ENCODE measurements at places on chromosomes 3 and 15.

DNA sequence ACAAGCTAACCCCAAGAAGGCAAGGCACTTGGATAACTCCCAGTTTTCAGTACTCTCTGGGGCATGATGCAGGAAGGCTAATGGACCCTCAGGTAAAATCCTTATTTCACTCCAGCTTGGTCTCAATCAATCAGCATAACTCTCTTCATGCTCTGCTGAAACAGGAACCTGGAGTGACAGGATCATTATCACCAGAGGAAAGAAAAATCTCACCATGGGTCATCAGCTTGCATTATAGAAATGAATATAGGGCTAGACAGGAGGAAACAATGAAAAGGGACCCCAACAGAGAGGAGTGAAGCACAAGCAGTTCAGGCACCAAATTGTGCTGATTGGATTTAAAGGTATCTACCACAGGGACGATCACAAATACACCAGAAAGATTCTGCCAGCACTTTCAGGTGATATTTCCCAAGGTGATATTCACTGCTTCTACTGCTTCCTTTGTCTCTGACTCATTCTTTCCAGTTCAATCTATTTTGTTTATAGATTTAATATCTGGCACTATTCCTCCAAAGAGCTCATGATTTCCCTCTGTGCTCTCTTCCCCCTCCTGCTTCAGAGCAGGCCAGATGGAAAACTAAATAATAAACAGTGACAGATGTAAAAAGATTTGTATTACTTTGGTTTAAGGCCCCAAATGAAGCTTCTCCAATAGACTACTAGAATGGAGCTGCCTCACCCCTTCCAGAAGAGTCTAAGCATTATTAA lies 22.9 kb upstream of the THUMPD3 start:
- no peak for DNase-seq

DNA sequence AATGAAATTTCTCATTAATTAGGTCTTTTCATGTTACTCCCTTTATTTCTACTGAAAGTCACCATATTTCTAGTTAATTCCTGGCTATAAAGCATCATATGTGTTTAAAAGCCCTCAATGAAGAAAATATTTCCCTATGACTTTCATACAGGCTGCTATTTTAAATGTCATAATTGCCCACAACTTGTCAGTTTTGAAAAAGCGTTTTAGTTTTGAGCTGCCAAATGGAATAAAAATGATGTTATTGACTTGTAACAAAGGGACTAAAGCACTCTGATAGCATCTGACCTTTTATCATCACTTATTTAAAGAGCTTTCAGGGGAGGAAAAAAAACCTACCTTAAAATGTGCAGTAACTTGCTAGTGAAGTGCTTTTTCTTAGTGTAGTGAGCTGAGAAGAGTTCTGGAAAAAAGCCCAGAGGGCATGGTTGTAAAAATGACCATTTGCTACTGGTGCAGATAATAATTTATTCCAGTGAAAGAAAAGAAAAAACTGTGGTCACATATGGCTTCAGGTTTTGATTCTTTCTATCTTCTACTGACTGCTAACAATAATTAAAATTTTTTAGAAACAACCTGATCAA lies 877.2 kb downstream of the CADM2 start:
- DNase-seq: peak; percentile 5

DNA sequence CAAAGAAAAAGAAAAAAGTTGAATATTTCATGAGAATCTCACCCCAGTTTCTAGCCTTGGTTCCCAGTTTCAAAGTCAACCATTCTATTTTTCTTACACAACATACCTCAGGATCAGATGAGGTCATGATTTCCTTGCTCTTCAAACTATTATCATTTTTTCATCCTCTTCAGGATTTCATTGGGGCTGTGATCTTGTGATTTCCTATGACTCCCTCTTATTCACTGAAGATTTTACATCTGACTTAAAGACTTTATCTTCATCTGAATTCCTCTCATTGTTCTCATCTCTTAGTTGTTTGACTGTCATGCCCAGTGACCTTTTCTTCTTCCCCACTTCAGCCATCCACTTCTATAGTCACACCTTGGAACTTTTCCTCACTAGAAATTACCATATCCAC lies 3.1 kb upstream of the C3orf33 start:
- DNase-seq: no peak

- DNase-seq: no peak
These were observed 130.7 kb upstream of the GOLGA6L4 start for GRCh38 chr15:84104853-84105252.

GRCh38 chr3:129618186-129618820 lies 11.8 kb upstream of the PLXND1 start:
- no peak for DNase-seq

DNA sequence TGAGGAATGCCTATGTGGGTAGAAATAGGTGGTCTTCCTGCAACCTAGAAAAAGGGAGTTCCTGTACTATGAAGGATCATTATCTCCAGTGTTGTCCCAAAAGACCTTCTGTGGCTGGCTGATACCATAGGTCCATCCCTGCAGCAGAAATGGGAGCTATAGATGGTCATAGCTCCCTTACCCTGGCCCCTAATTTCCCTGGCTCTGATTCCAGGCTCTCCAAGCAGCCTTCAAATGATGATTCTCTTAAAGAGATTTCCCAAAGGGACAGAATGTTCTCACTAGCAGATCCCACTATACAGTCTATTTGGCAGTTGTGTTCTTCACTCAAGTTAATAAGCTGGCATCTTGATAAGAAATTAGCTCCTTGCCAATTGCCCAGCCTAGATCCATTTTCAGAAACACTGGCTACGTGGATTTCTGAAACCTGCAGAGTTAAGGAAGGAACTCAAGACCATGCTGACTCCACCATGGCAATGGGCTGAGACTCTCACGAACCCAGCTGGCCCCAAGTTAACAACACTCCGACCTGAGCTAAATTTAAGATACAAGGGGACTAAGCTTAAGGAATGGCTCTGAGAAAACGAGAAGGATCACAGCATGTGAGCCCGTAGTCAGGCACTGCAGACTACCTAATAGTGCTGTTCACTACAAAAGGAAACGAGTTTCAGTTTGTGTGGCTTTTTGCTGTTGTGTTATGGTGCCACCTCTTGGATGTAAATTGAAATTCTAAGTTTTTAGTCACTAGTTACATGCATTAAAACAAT lies 11.4 kb downstream of the C15orf40 start:
- peak; percentile 13 for DNase-seq

DNA sequence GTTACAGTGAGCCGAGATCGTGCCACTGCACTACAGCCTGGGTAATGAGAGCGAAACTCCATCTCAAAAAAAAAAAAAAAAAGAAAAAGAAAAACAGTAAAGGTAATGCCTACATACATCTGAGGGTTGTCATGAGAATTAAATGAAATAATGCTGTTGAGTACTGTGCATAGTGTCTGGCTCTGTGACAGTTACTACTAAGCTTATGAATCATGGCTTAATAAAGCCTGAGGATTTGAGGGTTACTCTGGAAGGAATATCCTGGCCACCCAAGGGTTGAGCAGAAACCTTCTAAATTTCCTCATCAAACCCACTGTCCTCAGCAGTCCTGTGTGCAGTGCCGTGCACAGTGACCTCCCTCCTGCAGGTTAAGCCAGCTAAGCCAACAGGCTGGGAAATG lies 26.8 kb upstream of the ELP6 start:
- DNase-seq: no peak

DNA sequence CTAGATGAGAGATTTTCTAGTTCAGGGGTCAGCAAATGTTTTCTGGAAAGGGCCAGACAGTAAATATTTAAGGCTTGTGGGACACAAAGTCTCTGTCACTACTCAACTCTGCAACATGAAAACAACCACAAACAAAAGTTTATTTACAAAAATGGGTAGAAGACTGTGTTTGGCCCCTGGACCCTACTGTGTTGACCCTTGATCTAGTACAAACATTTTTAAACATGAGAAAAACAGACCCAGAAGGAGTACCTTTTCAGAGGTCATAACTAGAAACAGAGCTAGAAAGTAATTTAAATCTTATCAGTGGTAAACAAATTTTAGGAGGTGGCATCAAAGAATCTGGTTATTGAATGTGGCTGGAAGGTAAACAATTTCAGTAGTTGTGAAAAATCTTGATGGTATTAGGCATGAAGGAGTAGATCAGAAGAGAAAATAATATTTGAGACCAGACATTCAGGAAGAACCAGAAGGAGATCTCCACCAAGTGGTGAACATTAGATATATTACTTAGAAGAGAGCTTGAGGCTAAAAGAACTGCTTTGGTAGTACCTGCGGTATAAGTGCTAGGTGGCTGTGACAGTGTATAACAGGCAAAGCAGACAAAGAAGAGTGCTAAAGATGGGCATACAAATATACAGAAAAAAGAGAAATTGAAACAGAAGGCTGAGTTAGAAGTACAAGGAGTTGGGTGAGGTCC lies 101.7 kb downstream of the NR1I2 start:
- DNase-seq: no peak

DNA sequence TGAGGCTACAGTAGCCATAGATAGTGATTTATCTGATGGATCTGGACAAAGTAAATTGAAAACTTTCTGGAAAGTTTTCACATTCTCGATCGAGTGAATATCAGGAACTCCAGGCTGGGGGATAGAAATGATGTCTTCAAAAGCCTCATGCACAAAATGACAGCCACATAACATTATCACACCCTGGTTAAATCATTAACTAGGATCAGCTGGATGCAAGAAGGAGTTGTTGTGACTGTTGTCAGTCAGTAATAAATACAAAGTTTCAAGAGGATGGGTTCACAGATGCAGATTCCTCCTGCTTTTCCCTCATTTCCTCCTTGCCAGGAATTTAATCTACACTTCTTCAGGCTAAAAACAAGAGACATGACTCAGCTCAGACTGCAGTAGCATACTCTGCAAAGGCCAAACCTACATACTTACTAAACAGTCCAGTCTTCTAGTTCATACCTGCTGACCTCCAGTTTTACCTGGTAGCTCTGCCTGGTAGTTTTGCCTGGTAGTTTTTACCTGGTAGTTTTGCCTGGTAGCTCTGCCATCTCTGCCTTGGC lies 40.9 kb downstream of the C2CD4A start:
- no peak for DNase-seq

- DNase-seq: no peak
These were observed 197.3 kb upstream of the HES1 start for GRCh38 chr3:193938613-193939012.

GRCh38 chr15:55282284-55282833 lies 7.3 kb downstream of the RAB27A start:
- DNase-seq: no peak

- no peak for DNase-seq
These were observed 195.8 kb downstream of the IGSF11 start for GRCh38 chr3:118838871-118839270.

- DNase-seq: no peak
These were observed 61.0 kb downstream of the TPRG1 start for GRCh38 chr3:189232790-189233189.

GRCh38 chr3:156133076-156133475 lies 12.7 kb downstream of the KCNAB1 start:
- no peak for DNase-seq

DNA sequence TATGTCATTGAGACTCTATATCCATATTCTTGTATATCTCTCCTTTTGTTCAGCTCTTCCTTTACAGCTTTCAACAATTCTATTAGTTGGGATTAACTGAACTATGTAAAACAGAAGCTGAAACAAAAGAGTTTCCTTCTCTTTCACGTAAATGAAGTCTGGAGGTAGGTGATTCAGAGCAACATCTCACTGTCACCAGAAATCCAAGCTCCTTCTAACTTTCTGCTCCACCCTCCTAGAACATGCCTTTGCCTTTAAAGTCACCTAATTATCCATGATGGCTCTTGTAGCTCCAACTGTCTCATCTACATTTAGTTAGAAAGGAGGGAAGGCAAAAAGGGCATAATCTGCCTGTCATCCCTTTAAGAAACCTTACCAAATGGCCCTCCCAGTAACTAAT lies 458.2 kb upstream of the MDFIC2 start:
- no peak for DNase-seq

GRCh38 chr3:197317250-197317963 lies 19.0 kb upstream of the DLG1 start:
- DNase-seq: no peak

DNA sequence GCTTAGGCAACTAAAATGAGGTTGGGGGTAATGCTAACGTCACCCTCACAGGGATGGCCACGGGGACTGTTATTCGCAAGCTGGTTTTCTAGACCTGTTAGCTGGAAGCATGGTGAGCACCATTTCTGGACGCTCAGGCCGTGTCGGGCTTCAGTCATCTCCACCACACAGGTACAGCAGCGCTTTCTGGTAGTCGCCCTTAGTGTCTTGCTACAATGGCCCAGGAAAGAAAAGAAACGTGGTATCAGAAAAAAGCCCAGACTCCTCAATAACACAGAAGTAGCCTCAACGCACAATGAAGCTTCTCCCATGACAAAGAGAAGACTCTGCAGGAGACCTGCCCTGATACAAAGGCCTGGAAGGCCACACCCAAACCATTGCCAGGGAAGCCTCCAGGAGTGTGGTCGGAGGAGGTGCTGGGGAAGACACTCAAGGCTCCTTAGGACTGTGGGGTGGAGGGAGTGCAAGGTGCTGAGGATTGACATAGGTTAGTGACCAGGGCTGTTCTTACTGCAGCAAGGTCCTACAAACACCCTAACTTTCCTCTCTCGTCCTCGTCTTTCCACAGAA lies 50.2 kb downstream of the ANXA2 start:
- DNase-seq: no peak

DNA sequence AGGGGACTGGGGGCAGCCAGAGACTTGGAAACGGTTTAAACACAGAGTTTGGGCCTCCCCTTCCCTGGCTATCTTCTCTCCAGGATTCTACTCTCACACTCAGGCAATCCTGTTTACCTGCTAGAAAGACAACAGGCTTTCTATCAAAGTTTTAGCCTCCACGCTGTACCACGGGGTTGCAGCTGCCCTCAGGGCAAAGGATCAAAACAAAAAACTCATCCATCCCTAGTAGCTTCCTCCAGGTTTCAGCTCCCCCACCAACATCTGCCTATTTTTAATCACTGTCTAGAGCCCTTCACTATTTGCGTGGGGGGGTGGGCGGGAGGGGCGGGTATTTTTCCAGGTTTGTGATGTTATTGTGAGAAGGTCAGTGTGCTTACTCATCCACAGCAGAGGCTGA lies 286.8 kb upstream of the TRIM42 start:
- DNase-seq: no peak

DNA sequence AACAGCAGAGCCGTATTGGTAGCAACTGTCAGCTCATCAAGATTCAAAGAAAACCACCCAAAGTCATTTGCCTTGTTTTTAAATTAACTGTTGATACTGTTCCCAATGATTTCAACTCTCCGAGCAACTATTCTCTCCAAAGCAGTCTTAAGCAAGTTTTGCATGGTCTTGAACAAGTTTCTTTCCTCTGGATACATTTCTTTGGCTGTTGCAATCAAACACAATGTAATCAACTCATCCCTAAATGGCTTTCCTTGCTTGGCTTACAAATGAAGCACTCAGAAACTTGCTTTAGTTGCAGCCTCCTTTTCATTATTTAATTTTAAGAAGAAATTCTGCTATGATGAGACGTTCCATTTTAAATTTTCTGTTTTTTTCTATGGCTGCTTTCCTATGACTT lies 15.5 kb upstream of the MUC13 start:
- no peak for DNase-seq
